ENCODE measurements at places on chromosomes 6 and 20.

DNA sequence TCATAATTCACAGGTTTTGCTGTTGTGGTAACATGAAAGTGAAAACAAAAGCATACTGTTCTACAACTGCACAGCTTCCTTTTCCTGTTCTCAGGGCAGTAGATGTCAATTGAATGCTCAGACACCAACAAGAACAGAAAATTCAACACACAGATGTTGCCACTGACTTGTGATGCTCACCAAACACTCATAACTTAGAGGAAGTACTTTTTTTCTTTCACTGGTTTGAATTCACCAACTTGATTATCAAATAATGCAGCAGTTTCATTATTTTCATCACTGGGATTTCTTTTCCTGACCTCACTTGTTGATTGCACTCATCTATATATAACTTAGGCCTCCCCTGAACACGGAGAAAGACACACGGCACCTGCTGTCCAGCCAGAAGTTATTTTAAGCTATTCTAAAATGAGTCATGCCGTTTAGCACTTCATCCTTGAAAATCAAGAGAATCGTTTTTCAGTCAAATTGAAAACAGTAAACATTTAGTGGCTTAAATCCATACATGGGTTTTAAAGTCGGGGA lies 949 bp downstream of the TXLNB start:
- DNase-seq: no peak

DNA sequence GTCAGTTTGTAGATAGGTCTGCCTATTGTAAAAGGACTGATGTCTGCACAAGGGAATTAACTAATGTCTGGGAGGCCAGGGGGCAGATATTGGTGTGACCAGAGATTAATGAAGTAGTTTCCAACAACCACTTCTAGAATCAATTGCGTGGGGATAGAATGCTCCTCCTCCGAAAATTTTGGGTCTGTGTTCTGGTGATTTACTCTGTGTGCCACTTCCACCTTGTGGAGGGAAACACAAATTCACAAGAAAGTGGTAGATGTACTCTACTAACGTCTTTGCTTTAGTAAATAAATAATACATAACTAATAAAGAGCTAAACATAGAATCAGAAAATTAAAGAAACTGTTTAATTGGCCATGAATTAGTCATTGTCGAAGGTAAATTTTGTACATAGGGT lies 25.5 kb downstream of the TMEM14A start:
- no peak for DNase-seq

GRCh38 chr20:35592339-35592974 lies 23.2 kb upstream of the SPAG4 start:
- DNase-seq: no peak

GRCh38 chr20:4736875-4737274 lies 15.2 kb downstream of the PRND start:
- DNase-seq: no peak

GRCh38 chr6:159979136-159979874 lies 10.4 kb downstream of the IGF2R start:
- DNase-seq: peak; percentile 38

DNA sequence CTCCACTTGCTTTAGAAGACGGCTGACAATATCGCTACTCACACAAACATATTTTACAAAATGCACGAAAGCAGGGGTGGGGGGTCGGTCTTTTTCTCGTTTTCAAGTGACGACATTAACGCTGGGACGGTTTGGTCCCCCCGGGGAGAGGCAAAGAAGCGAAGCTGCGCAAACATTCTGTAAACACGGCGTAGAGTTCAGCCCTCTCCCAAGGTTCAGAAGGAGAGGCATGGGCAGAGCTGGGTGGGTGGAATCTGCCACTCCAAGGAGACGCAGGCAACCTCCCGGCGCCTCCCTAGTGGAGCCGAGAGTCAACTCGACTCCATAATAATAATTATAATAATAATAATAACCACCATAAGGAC lies 2.4 kb downstream of the NKX2-2 start:
- DNase-seq: no peak

- no peak for DNase-seq
These were observed 380.7 kb upstream of the CITED2 start for GRCh38 chr6:139754898-139755775.

DNA sequence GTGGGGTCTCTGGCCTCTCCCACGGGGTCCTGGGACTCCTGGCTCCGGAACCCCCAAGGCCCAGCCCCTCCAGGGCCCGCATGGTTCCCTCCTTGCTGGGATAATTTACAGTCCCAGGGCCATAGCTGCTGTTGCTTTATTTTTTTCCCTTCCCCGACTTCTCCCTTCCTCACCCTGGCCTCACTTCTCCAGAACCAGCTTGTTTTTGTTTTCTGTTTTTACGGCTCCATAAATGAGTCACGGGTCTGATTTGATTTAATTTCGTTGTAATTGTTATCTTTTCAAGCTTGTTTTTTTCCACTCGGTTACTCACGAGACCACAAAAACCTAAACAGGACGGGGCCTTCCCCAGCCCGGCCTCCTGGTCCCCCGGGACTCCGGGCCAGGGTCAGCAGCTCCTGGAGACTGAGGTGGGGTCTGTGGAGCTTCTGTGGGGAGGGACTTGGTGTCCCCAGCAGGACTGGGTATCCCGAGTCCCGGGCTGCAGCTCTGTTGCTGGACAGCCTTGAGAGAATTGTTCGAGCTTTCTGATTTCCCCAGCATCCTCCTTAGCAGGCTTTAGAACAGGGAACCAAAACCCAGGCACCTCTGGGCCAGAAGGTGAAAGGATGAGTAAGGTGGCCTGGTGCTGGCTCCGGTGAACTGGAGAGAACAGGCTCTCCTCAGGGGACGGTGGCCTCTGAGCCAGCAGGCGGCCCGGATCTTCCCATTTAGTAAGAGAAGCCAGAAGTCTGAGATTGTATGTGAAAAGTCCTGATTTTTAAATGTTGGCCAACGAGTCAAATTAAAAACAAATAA lies 94.9 kb downstream of the CEBPB start:
- no peak for DNase-seq

DNA sequence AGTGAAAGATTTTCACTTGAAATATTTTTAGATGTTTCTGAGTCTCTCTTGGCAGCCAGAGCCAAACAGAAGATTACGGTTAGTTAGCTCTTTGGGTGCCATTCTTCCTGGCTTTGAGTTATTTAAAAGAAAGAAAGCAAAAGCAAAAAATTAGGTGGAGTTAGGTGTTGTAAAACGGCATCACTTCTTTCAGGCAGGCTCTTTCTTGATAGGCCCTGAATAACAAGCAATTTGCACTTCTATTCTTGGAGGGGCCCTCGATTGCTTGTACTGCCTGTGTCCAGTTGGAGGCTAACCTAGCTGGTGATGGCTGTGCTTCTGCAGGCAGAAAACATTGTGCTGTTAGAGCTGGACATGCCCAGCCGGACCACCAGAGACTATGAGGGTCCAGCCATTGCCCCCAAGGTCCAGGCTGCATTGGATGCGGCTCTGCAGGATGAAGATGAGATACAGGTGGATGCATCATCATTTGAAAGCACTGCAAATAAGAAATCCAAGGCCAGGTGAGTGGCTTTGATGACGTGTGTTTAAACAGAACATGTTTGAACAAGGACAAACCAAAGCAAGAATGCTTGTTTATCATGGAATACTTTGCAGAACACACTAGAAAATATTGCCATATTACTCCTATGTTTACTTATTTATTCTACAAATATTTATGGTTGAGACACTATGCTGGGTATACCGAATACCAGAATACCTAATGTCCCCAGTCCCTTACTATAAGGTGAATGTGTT lies 28.1 kb upstream of the ASXL1 start:
- DNase-seq: no peak

DNA sequence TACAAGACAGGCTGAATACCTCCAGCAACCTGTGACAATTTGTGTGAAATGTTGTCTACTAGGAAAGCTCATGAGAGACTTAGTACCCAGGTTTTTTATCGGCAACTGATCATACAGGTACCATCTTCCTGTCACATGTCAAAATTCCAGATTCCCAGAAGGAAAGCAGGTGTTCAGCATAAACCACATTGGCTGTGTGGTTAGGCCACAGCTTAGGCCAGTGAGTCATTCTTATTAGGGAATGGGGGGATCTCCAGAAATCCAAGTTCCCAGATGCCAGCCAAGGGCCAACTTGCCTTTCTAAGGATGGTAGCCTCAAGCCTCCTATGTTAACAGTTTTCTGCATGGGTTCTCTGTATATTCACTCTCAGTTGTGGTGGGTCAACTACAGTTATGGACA lies 65.9 kb downstream of the FAM184A start:
- no peak for DNase-seq

- peak; percentile 3 for DNase-seq
These were observed 126.7 kb downstream of the UNC5CL start for GRCh38 chr6:40912158-40912946.

DNA sequence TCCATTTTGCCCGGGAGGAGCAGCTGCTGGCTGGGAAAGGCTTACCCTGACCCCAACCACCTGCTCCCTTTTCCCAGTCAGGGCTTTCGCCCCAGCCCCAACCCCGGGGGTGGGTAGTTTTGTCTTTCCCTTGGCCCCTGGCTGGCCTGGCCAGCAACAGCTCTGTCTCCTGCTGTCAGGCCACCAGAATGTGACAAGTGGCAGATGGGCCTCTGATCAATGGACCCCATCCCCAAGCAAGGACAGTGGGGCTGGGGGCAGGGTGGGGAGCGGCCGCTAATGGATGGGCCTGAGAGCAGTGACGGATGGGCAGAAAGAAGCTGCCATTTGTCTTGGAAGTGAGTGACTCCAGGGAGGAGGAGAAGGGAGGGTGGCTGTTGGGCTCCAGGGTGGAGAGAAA lies 121.6 kb downstream of the DHX35 start:
- no peak for DNase-seq

- no peak for DNase-seq
These were observed 9.2 kb downstream of the POU3F2 start for GRCh38 chr6:98843271-98844243.

DNA sequence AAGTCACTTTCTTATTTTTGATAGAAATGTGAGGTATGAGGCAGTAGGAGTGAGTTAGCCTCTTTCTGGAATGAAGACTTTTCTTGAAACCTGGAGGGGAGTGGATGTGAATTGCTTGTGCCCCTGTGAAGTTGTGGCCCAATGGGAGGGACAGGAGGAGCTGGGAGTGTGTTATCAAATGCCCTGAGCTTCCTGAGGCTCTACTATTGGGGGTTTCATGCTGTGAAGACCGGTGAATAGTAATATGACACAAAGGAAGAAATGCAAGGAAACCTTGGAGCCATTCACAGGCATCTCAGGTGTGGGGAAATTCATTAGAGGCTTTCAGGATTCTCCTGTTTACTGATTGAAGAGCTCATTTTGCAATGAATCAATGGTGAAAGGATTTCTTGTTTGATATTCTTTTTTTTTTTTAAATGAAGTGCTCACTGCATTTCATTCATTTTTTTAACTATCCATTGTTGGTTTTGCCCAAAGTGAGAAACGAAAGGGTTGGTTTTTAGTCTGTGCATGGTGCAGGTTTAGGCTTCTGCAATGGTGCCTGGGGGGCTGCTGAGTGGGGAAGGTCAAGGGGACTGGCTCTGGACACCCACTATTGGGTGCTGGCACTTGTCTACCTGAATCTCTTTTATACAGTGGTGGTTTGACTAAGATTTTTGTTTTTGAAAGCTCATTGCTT lies 8.2 kb downstream of the RNF144B start:
- DNase-seq: no peak

GRCh38 chr20:58742668-58743566 lies 50.3 kb downstream of the NPEPL1 start:
- DNase-seq: no peak

DNA sequence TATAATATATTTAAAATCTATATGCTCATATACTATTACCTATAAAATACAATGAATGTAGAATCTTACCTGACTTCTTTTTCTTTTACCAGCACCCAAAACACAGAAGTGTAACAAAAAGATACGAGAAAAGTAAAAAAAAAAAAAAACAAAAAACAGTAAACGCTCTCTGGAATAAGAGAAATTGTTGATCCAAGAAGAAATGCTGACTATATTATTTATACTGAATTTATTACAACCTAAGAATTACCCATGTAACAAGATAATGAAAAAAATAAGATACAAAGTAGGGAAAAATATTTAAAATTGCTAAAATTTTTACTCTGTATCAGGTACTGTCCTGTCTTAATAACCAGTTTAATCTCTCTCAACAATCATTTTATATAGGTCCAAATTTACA lies 787.9 kb upstream of the MAN1A1 start:
- no peak for DNase-seq

GRCh38 chr6:163001330-163001729 lies 273.6 kb downstream of the PACRG start:
- DNase-seq: no peak
